Activated CD4-positive, alpha-beta memory T cell treated with anti-CD3 and anti-CD28 coated beads for 36 hours (primary cell): ENCODE measurements at places on chromosomes 16 and 17.

DNA sequence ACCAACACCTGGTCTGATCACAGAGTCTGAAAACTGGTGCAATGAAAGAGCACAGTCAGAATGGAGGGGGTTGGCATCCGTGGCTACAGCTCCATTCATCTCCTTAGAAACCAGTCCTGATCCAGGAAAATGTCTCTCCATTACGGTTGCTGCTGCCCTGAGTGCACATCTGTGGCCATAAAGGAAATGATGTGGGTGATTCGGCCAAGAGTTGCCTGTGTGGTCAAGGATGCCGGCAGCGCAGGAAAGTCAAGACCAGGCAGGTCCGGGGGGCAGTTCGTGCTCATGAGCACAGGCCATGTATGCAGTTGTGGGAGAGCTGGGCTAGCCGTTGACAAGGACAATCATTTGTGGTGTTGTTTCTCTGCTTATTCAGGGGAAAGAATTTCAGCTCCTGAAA lies 5.9 kb downstream of the XAF1 start:
- no peak overlapping the region for H3K4me3 ChIP-seq
- DNase-seq = no peak
- H3K4me1 ChIP-seq = peaks cover 16% of the 10 kb centered on the region
- H3K27me3 ChIP-seq = no peaks in the 10 kb centered on the region

DNA sequence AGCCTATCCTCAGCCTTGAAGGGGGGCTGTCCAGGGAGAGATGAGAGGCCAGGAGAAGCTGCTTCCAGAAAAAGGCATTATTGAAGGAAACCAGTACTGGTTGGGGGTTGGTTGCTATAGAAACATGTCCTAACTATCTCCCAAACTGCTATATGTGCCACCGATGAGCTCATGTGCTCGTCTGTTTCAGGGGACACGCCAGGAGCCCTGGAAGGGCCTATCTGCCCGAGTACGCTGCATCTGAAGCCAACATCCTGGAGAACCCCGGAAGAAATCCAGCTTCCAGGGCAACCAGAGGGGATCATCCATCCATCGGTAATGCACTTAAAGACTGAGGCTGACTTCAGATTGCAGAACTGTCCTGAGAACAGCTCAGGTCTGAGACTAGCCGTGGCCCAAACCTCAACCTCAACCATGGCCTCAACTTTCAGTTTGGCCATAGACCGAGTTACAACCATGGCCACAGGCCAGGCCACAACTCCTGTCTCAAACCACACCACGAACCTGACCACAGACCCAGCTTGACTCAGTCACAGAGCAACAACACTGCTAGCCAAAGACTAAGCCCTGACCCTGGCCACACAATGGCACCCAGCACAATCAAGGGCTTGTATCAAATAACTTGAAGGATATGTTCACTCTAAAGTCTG lies 10.2 kb downstream of the PITPNM3 start:
- no peaks in the 10 kb centered on the region for H3K36me3 ChIP-seq
- no peak overlapping the region for H3K4me3 ChIP-seq
- peaks cover 8% of the 10 kb centered on the region for H3K4me1 ChIP-seq
- no peaks in the 10 kb centered on the region for H3K27me3 ChIP-seq
- H3K27ac ChIP-seq = no peak overlapping the region

DNA sequence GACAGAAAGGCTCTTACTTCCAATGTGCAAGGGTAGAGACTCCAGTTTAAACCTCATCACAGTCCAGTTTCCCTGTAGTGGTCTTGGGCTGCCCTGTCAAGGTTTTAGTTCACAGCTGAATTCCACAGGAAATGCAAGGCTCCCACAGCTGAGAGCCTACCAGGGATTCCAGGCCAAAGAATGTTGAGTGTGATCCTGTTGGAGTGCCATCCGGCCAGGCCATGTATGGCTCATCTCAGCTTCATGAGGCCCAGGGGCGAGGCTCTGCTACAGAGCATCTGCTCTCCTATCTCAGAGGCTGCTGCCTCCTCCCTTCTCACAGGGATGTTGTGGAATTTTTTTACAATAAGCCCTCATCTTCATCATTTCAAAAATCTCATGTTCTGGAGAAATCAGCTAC lies 239.8 kb upstream of the CCL2 start:
- H3K4me3 ChIP-seq = no peak overlapping the region
- no peaks in the 10 kb centered on the region for H3K27me3 ChIP-seq
- no peak overlapping the region for H3K27ac ChIP-seq
- no peaks in the 10 kb centered on the region for H3K4me1 ChIP-seq

GRCh38 chr17:79533116-79533515 lies 77.7 kb downstream of the RBFOX3 start:
- no peaks in the 10 kb centered on the region for H3K36me3 ChIP-seq
- DNase-seq = no peak
- peaks cover 19% of the 10 kb centered on the region for H3K27me3 ChIP-seq
- no peak overlapping the region for H3K27ac ChIP-seq
- H3K4me3 ChIP-seq = no peak overlapping the region
- H3K4me1 ChIP-seq = no peaks in the 10 kb centered on the region

- no peak for DNase-seq
- H3K27me3 ChIP-seq = no peaks in the 10 kb centered on the region
- H3K27ac ChIP-seq = no peak overlapping the region
- peaks cover 5% of the 10 kb centered on the region for H3K36me3 ChIP-seq
Measured at GRCh38 chr16:57084996-57085395, 7.4 kb upstream of the CPNE2 start.

GRCh38 chr17:31488264-31488981 lies 96.9 kb downstream of the RAB11FIP4 start:
- peak overlapping the region; percentile 85 for H3K4me3 ChIP-seq
- peak; percentile 53 for DNase-seq
- no peaks in the 10 kb centered on the region for H3K27me3 ChIP-seq
- H3K36me3 ChIP-seq = no peaks in the 10 kb centered on the region

DNA sequence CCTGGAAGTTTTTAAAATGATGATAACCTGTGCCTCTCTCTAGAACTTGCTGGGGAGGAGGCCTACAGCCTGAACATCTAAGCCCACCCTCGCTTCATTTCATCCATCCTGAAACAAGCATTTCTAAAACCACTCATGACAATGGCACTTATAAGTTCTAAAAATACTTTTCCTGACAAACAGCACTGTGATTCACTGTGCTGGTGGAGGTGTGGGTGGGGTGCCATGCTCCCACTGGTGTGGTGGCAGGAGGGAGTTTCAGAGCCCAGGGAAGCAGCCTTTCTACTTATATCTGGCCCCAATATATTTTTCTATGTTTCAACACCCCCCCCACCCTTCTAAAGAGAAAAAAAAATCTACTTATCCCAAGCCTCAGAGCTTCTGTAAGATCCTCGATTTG lies 52.6 kb downstream of the RAB11FIP4 start:
- H3K36me3 ChIP-seq = no peaks in the 10 kb centered on the region
- H3K4me1 ChIP-seq = peaks cover 6% of the 10 kb centered on the region
- H3K4me3 ChIP-seq = no peak overlapping the region
- H3K27ac ChIP-seq = no peak overlapping the region

GRCh38 chr17:54180950-54181349 lies 358.2 kb downstream of the KIF2B start:
- no peaks in the 10 kb centered on the region for H3K27me3 ChIP-seq
- no peaks in the 10 kb centered on the region for H3K4me1 ChIP-seq
- H3K27ac ChIP-seq = no peak overlapping the region
- DNase-seq = no peak
- H3K4me3 ChIP-seq = no peak overlapping the region
- no peaks in the 10 kb centered on the region for H3K36me3 ChIP-seq

- no peaks in the 10 kb centered on the region for H3K36me3 ChIP-seq
- no peak for DNase-seq
Measured at GRCh38 chr16:48082516-48082915, 73.3 kb downstream of the ABCC12 start.

DNA sequence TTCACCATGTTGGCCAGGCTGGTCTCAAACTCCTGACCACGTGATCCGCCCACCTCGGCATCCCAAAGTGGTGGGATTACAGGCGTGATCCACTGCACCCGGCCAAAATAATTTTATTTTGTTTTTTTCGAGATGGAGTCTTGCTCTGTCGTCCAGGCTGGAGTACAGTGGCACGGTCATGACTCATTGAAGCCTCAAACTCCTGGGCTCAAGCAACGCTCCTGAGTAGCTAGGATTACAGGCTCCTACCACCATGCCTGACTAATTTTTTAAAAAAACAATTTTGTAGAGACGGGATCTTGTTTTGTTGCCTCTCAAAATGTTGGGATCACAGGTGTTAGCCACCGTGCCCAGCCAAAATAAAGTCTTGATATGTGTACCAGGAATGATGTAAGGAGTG lies 2.4 kb upstream of the TTLL6 start:
- peaks cover 17% of the 10 kb centered on the region for H3K4me1 ChIP-seq
- peaks cover 37% of the 10 kb centered on the region for H3K27me3 ChIP-seq
- H3K36me3 ChIP-seq = no peaks in the 10 kb centered on the region
- H3K27ac ChIP-seq = no peak overlapping the region
- no peak for DNase-seq

GRCh38 chr17:72588561-72588960 lies 467.7 kb downstream of the SOX9 start:
- H3K27ac ChIP-seq = peak overlapping the region; percentile 65
- H3K4me3 ChIP-seq = peak overlapping the region; percentile 33
- no peaks in the 10 kb centered on the region for H3K36me3 ChIP-seq
- H3K27me3 ChIP-seq = peaks cover 29% of the 10 kb centered on the region
- H3K4me1 ChIP-seq = peaks cover 35% of the 10 kb centered on the region
- DNase-seq = no peak

DNA sequence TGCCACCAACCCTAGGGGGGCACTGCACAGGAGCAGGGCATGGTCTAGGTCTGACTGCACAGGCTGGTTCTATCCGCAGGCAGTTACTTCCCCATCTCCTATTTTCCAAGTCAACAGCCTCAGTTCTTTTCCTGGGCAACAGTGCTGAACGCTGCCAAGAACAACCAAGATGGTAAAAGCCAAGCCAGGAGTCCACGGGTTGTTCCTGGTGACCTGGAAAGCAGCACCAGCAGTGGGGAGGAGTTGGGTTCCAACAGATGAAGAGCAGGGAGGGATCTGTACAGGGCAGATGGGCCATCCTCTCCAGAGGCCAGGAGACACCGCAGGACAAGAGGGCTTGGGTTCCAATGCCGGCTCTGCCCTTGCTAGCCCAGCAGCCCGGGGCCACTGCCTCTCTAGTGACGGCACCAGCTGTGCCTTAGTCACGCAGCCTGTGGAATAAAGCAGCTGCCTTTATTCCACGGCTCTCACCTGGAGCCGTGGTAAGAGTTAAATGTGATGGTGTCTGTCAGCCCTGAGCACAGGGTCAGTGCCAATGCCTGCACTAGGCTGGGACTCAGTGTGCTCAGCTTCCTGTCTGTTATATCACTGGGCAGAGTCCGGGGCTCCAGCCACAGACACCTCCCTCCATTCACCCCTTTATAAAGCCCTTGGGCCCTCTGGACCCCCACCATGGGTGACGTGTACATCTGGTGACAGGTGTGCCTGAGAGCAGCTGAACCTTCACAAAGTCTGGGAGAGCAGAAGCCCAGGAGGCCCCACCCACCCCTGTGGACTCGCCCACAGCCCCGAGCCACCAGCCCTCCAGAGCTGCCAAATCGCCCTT lies 44.9 kb downstream of the MARF1 start:
- H3K27me3 ChIP-seq = no peaks in the 10 kb centered on the region
- H3K4me1 ChIP-seq = peaks cover 10% of the 10 kb centered on the region
- H3K36me3 ChIP-seq = peaks cover 67% of the 10 kb centered on the region
- no peak overlapping the region for H3K4me3 ChIP-seq
- no peak overlapping the region for H3K27ac ChIP-seq

GRCh38 chr16:28298511-28298878 lies 6.2 kb downstream of the SBK1 start:
- no peak overlapping the region for H3K4me3 ChIP-seq
- peaks cover 49% of the 10 kb centered on the region for H3K4me1 ChIP-seq
- no peaks in the 10 kb centered on the region for H3K27me3 ChIP-seq
- DNase-seq = no peak

DNA sequence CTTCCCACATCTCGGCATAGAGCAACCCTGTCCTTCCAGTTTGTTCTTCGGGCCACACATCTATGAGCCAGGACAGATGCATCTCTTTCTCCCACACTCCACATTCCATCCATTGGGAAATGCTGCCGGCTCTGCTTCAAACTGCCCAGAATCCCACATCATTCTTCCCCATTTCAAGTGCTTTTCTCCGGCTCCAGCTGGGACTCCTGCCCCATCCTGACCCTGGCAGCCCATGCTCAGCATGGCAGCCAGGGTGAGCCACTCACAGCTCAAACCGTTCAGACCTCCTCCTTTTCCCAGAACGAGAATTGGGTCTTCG lies 132.8 kb upstream of the SDK2 start:
- H3K4me3 ChIP-seq = no peak overlapping the region
- H3K36me3 ChIP-seq = no peaks in the 10 kb centered on the region
- H3K4me1 ChIP-seq = no peaks in the 10 kb centered on the region
- no peak overlapping the region for H3K27ac ChIP-seq

- H3K27me3 ChIP-seq = no peaks in the 10 kb centered on the region
- no peaks in the 10 kb centered on the region for H3K36me3 ChIP-seq
- H3K27ac ChIP-seq = no peak overlapping the region
- H3K4me3 ChIP-seq = no peak overlapping the region
- DNase-seq = no peak
Measured at GRCh38 chr16:57502048-57502775, 15.9 kb upstream of the DOK4 start.

DNA sequence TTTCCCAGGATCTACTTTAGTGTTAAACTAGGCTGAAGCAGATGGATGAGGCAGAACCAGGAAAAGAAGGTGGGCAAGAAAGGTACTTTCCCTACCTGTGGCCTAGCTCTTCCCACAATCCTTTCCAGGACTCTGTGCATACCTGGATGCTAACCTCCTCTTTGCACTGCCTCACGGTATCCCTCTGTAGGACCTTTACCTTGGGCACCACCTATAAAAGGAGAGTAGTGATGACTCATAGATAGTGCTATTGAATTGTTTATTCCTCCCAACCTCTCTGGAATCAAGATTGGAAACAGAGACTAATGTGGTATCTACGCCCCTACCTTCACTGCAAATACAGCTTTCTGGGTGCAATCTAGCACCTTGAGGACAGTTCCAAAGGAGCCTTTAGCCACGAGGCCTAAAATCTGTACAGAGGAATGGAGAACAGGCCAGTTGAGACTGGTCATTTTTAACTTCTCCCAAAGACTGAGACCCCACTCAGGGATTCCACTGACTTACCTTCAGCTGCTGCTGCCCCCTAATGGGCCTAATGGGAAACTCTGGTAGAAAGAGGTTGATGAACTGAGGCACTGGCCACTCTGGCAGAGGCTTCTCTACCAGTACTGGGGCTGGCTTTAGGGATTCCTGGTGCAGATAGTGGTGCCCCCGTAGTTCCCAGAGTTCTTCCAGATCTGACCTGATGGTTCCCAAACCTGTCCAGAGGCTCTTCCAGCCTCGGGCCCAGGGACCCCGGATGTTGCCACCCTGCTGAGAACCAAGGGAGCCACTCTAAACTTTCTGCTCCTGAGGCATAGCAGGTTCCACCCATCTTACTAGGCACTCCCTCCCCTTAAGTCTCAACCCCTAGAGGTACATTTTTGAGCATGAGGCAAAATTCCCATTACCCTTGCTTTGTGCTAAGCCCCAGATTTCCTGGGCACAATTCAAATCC lies 781 bp downstream of the RSKR start:
- no peak overlapping the region for H3K27ac ChIP-seq
- no peaks in the 10 kb centered on the region for H3K27me3 ChIP-seq
- H3K36me3 ChIP-seq = peaks cover 33% of the 10 kb centered on the region
- H3K4me3 ChIP-seq = no peak overlapping the region

- H3K4me3 ChIP-seq = no peak overlapping the region
- H3K27me3 ChIP-seq = no peaks in the 10 kb centered on the region
- H3K36me3 ChIP-seq = peaks cover 12% of the 10 kb centered on the region
- no peak overlapping the region for H3K27ac ChIP-seq
Measured at GRCh38 chr17:40307740-40308239, 1.2 kb upstream of the RARA start.

GRCh38 chr17:33905338-33905800 lies 349.7 kb upstream of the CCL2 start:
- H3K4me1 ChIP-seq = no peaks in the 10 kb centered on the region
- peaks cover 5% of the 10 kb centered on the region for H3K27me3 ChIP-seq
- H3K4me3 ChIP-seq = no peak overlapping the region
- no peaks in the 10 kb centered on the region for H3K36me3 ChIP-seq
